ENCODE measurements at places on chromosomes 5 and 9. TPM values are rescaled to one million over a fixed set of nuclear protein-coding genes. Genes with fewer than 3 reads are reported as not detected.

Gene SMIM33
- not detected for polyA plus RNA-seq

Gene ACTBL2
- not detected for polyA plus RNA-seq

Gene ORM2
- polyA plus RNA-seq = 0.76 TPM

Gene RIGI
- polyA plus RNA-seq = 10.9 TPM

Gene HARS2
- polyA plus RNA-seq = 12.7 TPM

Gene INSL4
- polyA plus RNA-seq = not detected

Gene GRM6
- polyA plus RNA-seq = 0.50 TPM

Gene ACTL7B
- polyA plus RNA-seq = not detected

Gene FBXO4
- polyA plus RNA-seq = 0.74 TPM

Gene ANKRD31
- 0.30 TPM for polyA plus RNA-seq

Gene GABBR2
- polyA plus RNA-seq = 0.49 TPM

Gene ST6GALNAC6
- 21.5 TPM for polyA plus RNA-seq

Gene CDC25C
- polyA plus RNA-seq = 20.0 TPM

Gene PCDHGA3
- polyA plus RNA-seq = 0.63 TPM

Gene FIBCD1
- 9.0 TPM for polyA plus RNA-seq

Gene CORO2A
- polyA plus RNA-seq = 12.9 TPM

Gene IFNB1
- not detected for polyA plus RNA-seq

Gene ADAMTS6
- polyA plus RNA-seq = 0.61 TPM

Gene CD274
- polyA plus RNA-seq = 0.17 TPM

Gene FEM1C
- 4.7 TPM for polyA plus RNA-seq

Gene NTNG2
- polyA plus RNA-seq = 0.99 TPM

Gene MARCHF6
- 70.8 TPM for polyA plus RNA-seq

Gene TAS2R1
- polyA plus RNA-seq = 0.19 TPM

Gene GPR107
- 7.3 TPM for polyA plus RNA-seq

Gene PCDHGA4
- polyA plus RNA-seq = 0.99 TPM

Gene TMEM252
- not detected for polyA plus RNA-seq

Gene OR13C3
- not detected for polyA plus RNA-seq

Gene GABRA6
- not detected for polyA plus RNA-seq

Gene TXNDC8
- polyA plus RNA-seq = not detected

Gene TXN
- polyA plus RNA-seq = 1,034 TPM

Gene GLIPR2
- polyA plus RNA-seq = 7.0 TPM

Gene RNF183
- 0.42 TPM for polyA plus RNA-seq

Gene CDH10
- polyA plus RNA-seq = not detected

Gene SLC6A7
- polyA plus RNA-seq = not detected

Gene MEIKIN
- polyA plus RNA-seq = not detected

Gene RGS7BP
- polyA plus RNA-seq = 3.3 TPM

Gene ENHO
- polyA plus RNA-seq = 17.5 TPM

Gene TTC39B
- polyA plus RNA-seq = 4.7 TPM

Gene LRRC14B
- not detected for polyA plus RNA-seq

Gene DOCK8
- 2.6 TPM for polyA plus RNA-seq

Gene SLCO6A1
- 0.34 TPM for polyA plus RNA-seq

Gene ROPN1L
- polyA plus RNA-seq = 0.57 TPM

Gene SLC25A2
- polyA plus RNA-seq = not detected

Gene FGF18
- polyA plus RNA-seq = 0.86 TPM

Gene PCDHA2
- polyA plus RNA-seq = 1.3 TPM

Gene PCDHA13
- polyA plus RNA-seq = 1.2 TPM

Gene WDR31
- polyA plus RNA-seq = 0.13 TPM

Gene FBXL7
- 5.0 TPM for polyA plus RNA-seq

Gene SGCD
- polyA plus RNA-seq = 0.05 TPM

Gene ITGA1
- 2.6 TPM for polyA plus RNA-seq

Gene PRR16
- polyA plus RNA-seq = 0.64 TPM

Gene CDKN2B
- 0.29 TPM for polyA plus RNA-seq

Gene KYAT1
- polyA plus RNA-seq = 26.1 TPM

Gene CNTFR
- 0.73 TPM for polyA plus RNA-seq

Gene C9
- not detected for polyA plus RNA-seq

Gene CDC20B
- not detected for polyA plus RNA-seq

Gene CRHBP
- not detected for polyA plus RNA-seq
